ENCODE measurements at places on chromosomes 2 and 18.

- peak; percentile 73 for ATAC-seq
These were observed 12.0 kb downstream of the SIGLEC15 start for GRCh38 chr18:45837283-45838070.

DNA sequence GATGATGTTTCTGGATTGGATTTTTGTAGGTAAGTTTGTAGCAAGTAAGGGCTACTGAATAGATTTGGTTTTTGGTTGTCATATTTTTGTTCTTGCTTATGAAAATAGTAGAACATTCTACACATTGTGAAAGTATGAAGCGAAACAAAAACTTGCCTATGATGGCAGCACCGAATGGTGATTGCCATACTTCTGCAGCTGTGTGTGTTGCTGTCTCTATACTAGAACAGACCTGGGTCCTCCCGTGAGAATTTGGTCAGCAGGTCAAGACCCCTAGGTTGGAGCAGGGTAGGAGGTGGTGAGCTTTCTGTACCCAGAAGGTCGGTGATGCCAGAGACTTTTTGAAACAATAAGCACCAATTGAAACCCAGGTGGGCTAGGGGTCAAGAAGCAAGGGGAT is 322.6 kb downstream of the PRKCE start:
- peak; percentile 87 for ATAC-seq

- ATAC-seq = no peak
These were observed 130.7 kb downstream of the MREG start for GRCh38 chr2:215882689-215883088.

DNA sequence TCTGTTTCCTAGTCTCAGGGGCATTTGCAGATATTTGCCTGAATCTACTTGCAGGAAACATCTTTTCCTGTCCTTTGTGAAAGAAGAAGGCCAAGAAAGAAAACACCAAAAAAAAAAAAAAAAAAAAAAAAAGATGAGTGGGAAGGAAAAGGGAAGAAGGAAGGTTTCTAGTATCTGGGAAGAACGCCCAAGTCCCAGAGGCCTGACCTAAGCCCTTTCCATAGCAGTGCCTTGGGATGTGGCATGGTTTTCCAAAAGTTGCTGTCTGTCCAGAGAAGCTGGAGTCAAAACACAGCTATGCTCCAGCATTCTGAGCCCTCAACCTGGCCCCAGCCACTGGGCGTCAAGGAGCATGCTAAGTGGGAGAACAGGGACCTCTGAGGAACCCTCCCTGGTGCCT is 123.5 kb downstream of the INHBB start:
- no peak for ATAC-seq

GRCh38 chr18:31678425-31678824 is 6.0 kb downstream of the B4GALT6 start:
- ATAC-seq = no peak

DNA sequence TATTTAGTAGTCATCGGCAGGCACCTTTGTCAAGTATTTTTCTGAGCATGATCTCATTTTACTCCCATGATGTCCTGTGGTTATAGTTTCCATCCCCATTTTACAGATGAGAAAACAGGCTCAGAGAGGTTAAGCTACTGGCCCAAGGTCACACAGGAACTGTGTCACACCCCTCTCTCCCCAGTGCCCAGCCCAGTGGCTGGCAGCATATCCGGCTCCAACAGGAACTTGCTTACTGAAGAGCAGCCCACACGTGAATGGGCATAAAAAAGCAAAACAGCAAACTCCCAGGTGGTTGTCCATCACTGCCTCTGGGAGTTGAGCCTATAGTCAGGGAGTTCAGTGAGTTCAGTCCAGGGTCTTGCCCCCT is 8.3 kb upstream of the KLF11 start:
- no peak for ATAC-seq

GRCh38 chr2:204835786-204836185 is 290.5 kb downstream of the PARD3B start:
- no peak for ATAC-seq

GRCh38 chr2:191721331-191721730 is 43.4 kb downstream of the NABP1 start:
- no peak for ATAC-seq

DNA sequence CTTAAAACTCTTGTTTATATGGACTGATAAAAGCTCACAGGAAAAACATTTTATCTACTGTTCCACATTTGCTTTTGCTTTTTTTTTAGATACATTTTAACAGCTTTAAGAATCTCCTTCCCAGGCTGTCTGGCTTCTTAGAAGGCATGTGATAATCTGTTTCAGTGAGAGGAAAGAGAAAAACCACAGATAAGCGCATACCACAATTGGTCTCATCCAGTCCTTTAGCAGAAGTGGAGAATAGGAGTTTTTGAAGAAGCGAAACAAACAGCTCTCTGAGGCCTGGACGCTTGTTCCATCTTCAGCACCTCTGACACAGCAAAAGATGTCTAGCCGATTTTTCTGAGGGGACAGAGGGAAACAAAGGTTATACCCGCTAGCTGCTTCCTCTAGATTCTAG is 37.6 kb downstream of the RMC1 start:
- peak; percentile 91 for ATAC-seq

DNA sequence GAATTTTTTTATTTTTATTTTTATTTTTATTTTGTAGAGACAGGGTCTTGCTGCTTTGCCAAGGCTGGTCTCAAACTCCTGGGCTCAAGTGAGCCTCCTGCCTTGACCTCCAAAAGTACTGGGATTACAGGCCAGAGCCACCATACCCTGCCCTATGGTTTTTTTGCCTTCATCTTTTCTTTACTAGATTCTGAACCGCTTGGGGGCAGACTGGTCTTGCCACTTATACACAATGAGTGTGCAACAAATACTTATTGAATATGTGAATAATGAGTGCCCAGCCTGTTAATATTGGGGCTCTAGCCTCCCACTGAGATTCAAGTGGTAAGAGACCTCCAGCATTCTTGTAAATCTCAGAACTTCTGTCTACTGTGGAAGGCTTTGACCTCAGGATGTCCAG is 3.9 kb downstream of the NCK2 start:
- ATAC-seq = no peak

DNA sequence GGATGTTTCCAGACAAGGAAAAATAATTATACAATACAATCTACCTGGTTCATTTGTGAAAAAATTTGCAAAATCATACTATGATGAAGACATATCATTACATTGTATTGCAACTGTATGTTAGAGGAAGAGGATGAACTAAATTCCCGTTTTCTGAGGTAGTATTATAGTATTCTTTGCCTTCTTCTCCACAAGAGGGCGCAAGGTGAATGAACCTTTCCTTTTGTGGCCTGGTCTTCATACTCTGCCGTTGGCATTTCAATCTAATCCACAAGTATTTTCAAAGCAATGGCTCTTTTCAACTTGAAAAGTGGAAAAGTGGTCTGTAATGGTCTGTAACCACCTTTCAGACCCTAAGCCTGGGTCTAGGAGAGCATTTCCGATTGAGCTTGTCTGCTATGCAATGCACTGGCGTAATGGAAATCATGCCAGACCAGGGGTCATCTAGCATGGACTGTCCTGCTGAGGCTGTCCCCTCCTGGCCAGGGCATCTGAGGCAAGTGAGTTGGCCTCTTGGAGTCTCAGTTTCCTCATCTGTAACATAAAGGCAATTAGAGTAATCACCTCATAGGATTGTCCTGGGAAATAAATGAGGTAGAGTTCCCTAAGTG is 30.8 kb upstream of the ZNF396 start:
- ATAC-seq = peak; percentile 54

GRCh38 chr2:22842205-22842869 is 542.6 kb upstream of the KLHL29 start:
- ATAC-seq = no peak

- ATAC-seq = no peak
These were observed 210.2 kb downstream of the MC4R start for GRCh38 chr18:60162388-60162787.

DNA sequence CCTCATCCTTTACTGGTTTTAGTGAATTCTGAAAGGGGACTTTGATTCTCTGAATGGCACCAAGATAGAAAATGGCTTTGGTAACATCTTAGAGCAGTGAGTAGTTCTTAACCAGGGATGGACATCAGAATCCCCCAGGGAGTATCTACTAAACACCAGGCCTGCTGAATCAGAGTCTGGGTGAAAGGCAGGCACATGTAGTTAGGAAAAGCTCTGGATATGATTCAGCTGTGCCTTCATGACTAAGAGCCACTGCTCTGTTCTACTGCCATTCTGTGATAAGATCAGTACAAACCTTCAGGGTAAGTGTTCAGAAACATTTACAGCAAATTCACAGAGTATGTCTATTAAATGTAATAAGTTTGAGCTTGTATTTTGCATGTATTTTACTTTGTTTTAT is 46.2 kb upstream of the B3GNT2 start:
- ATAC-seq = no peak

- ATAC-seq = no peak
These were observed 1468.4 kb upstream of the NXPH2 start for GRCh38 chr2:140248623-140249022.

DNA sequence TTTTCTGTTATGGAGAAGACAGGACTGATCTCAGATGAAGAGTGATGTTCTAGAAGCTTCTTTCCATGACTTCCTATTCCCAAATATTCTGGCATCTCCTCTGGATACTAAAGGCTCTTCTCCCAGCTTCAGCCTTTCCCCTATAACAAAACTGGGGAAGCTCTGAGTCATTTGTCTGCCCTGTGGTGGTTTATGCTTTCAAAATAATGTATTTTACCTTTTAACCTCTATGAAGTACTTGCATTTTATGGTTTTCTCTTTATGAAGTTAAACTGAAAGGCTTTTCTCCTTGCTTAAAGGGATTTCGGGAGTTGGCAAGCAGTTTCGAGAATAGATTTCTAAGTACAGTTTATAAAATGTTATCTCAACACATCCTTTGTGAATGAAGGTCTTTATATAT is 104.4 kb downstream of the TANC1 start:
- no peak for ATAC-seq

GRCh38 chr2:28568036-28568435 is 72.2 kb downstream of the PLB1 start:
- no peak for ATAC-seq

- ATAC-seq = no peak
These were observed 65.8 kb downstream of the EMILIN2 start for GRCh38 chr18:2912357-2913299.

GRCh38 chr2:126657148-126657635 is 1.2 kb downstream of the GYPC start:
- ATAC-seq = peak; percentile 35

DNA sequence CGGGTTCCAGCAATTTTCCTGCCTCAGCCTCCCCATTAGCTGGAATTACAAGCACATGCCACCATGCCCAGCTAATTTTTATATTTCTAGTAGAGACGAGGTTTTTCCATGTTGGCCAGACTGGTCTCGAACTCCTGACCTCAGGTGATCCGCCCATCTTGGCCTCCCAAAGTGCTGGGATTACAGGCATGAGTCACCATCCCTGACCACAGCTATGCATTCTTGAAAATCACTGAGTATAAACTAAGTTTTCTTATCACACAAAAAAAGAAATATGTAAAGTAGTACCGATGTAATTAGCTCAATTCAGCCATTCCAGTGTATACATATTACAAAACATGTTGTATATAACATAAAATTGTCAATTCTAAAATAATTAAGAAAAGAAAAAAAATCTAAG is 232.7 kb downstream of the MBD2 start:
- ATAC-seq = no peak

DNA sequence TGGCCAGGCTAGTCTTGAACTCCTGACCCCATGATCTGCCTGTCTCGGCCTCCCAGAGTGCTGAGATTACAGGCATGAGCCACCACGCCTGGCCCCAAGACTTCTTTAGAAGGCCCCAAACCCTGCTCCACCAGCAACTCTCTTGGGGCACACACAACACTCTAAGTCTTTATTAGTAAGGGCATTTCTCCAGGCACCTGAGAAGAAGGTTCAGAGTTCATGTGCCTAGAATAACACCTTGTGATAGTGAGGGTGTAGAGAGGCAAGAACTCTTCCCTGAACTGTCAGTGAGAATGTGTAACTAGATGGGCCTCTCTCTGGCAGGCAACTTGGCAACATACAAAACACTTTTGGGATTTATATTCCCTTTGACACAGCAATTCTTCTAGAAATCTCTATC is 43.8 kb downstream of the SH2D6 start:
- no peak for ATAC-seq

DNA sequence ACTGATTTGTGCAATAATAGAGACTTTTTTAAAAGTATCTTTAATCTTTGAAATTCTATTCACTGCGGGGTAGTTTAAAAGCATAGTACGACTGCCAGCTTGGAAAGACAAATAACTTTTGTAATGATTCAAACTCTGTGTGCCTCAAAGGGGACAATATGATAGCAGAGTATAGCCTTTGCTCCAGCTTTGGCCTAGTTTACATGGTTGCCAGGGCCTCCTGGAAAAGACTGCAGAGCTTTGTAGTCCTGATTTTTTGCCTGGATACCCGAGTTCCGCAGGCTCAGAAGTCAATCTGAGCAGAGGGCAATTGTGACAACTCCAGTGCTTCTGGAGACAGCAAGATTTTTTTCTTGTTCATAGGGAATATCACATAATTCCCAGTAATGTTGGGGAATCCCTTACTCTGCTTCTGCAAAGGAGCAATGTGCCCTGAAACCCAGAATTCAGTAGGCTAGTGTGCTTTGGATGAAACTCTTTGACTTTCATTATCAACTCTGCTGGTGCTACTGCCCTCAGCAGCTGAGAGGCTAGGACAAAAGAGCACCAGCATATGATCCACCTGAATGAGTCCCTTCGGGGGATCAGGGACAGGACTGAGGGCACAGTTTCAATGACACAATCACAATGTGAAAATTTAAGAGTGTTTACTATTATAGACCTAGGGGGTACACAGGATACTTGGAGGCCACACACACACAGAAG is 768.1 kb downstream of the TMEM182 start:
- no peak for ATAC-seq

DNA sequence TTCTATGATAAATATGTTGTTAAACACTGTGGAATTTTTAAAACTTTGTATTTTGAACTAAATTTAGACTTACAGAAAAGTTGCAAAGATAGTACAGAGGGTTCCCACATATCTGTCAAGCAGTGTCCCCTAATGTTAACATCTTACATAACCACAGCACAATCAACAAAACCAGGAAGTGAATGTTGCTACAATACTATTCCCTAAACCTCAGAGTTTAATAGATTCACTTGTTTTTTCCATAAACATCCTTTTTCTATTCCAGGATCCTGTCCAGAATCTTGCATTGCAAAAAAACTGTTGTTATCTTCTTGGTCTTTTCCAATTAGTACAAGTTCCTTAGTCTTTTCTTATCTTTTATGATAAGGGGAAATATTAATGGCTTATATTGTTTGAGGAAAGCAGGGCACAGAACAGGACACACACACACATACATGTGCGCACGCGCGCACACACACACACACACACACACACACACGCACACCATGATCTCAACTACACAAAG is 251.1 kb upstream of the TRIB2 start:
- no peak for ATAC-seq

- peak; percentile 49 for ATAC-seq
These were observed 158.3 kb downstream of the LDLRAD4 start for GRCh38 chr18:13376841-13377351.

DNA sequence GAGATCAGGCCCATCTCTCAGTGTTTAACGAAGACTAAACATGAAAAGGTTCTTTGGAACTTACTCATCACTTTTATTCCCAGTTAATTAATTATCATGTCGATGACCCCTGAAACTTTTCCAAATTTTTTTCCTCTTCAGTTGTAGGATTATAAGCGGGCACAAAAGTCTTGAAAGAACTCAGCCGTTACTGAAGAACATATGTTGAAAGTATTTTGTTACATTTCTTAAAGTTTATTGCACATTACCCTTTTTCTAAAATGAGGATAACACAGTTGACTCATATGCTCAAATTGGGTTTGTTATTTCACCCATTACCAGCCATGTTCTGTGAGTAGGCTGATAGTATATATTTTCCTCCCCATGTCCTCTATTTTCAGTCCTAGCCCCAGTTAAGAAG is 75.9 kb upstream of the COL3A1 start:
- no peak for ATAC-seq
